ENCODE measurements at places on chromosomes 11 and 22.

DNA sequence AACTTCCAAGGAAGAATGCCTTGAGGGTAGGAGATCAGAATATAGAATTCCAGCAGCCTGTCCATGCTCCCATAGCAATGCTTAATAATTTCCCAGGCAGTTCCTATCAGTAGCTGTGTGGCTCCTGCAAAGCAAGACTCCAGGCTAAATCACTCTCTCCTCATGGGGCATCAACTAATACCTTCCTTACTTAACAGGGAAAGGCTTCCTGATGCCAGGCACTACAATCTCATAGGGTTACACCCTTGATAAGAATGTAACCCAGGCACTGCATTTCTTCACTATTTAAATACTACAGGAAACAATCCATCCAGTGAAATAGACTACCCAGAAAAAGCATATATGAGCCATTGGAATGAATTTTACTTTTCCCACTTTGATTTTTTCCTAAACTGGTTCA is 615.0 kb upstream of the ARHGAP42 start:
- no peak for DNase-seq

DNA sequence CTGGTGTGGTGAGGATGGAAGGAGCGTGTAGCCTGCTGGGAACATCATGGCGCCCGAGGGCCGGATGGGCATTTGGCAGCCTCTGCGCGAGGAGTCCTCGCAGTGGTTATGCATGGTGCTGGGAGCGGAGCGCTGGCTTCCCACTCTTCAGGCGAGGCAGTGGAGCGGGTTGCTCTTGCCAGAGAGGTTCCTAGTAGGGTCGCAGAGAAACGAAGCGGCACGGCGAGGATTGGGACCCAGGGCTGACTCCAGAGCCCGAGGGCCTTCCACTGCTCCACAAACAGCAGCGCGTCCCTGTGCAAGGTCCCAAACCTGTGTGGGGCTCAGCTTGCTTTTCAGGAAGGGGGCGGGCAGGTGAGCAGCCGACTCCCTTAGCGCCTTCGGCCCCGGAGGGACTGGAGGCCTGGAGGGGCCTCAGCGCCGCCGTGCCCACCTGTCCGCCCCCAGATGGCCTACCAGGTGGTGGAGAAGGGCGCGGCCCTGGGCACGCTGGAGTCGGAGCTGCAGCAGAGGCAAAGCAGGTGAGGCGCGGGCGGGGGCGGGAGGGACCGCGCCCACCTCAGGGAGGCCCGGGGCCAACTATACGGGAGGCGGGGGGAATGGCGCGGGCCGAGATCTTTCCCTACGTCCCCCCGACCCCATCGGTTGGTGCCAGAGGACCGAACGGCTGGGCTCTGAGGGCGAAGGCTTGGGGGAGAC is 7.2 kb downstream of the ATG16L2 start:
- DNase-seq, result no peak

DNA sequence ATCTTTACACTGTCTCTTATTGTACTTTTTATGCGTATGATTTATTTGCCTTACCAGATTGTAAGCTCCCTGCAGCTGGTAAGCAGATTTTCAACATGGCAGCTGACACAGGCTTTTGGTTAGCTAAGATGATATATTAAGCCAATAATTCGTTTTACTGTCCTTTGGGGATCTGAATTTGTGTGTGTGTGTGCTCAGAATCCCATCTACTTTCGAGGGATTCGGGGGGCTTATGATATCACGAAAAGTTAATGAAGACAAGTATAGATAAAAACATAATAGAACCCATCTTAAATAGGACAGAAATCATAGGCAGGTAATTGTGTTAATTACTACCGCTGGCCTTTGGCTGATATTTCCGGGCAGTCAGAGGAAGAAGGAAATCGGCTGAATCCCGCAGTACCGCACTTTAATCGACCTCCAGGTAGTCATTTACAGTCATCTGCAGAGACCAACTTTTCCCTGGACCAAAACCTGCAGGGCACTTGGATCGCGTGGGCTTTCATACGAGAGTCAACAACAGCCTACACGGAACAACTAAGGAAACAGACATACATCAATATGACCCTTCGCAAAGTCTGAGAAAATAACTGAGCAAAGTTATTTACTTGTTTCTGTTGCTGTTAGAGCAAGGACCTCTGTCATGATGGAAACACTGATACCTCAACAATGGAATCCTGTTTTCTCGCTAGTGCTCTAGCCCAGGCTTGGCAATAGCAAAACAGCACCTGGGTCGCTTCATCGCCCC is 802 bp downstream of the KBTBD3 start:
- DNase-seq, result no peak

- no peak for DNase-seq
Observed at GRCh38 chr22:21682385-21683175, 16.8 kb downstream of the PPIL2 start.

- no peak for DNase-seq
Observed at GRCh38 chr22:35638410-35638809, 9.8 kb upstream of the APOL6 start.

GRCh38 chr22:36365020-36365411 is 22.8 kb downstream of the MYH9 start:
- DNase-seq, result peak; percentile 81

DNA sequence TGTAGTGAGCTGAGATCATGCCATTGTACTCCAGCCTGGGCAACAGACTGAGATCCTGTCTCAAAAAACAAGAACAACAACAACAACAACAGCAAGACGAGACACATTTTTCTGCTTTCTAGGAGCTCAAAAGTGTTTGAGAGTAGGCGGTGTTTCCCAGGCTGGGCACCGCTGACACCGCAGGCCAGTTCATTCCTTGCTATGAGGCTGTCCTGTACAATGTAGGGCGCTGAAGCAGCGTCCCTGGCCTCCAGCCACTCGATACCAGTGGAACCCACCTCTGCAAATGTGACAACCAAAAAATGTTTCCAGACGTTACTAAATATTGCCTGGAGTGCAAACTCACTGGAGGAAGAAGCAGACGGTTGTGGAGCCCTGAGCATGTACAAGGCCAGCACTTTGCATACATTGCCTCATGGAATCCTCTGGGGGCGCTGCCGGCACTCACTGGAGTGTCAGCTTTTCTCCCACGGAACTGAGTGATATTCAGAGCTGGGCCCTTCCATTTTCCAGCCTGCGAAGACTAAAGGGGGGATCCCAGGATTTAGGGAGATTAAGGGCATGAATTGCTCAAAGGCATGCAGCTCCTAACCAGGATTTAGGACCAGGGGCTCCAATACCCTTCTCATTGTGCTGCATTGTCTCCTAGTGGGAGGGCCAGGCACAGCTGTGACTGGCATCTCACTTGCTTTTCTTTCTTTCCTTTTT is 5.8 kb upstream of the MIEF1 start:
- peak; percentile 53 for DNase-seq

GRCh38 chr11:16759857-16760508 is 21.5 kb downstream of the C11orf58 start:
- no peak for DNase-seq

- DNase-seq, result no peak
Observed at GRCh38 chr11:72690166-72690565, 15.9 kb upstream of the PDE2A start.

DNA sequence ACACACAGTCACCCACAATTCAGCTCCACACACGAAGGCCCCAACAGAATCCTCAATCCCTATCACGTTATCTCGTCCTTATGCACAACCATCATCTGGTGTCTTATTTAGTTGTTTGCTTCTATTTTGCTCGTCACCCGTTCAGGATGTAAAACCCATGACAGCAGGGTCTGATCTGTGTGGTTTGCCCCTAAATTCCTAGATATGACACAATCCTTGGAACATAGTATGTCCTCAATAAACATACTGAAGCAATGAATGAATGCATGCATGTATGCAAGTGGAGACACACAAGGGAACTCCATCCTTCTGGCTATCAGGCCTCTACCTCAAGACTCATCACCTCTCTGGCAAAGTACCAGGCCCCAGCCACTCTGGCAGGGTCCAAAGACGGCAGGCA is 20.2 kb downstream of the STARD10 start:
- DNase-seq, result no peak

GRCh38 chr11:762421-763072 is 14.7 kb downstream of the GATD1 start:
- no peak for DNase-seq

- no peak for DNase-seq
Observed at GRCh38 chr22:47653921-47654320, 891.5 kb downstream of the TBC1D22A start.

GRCh38 chr11:66720223-66720898 is 8.7 kb downstream of the SPTBN2 start:
- peak; percentile 15 for DNase-seq

DNA sequence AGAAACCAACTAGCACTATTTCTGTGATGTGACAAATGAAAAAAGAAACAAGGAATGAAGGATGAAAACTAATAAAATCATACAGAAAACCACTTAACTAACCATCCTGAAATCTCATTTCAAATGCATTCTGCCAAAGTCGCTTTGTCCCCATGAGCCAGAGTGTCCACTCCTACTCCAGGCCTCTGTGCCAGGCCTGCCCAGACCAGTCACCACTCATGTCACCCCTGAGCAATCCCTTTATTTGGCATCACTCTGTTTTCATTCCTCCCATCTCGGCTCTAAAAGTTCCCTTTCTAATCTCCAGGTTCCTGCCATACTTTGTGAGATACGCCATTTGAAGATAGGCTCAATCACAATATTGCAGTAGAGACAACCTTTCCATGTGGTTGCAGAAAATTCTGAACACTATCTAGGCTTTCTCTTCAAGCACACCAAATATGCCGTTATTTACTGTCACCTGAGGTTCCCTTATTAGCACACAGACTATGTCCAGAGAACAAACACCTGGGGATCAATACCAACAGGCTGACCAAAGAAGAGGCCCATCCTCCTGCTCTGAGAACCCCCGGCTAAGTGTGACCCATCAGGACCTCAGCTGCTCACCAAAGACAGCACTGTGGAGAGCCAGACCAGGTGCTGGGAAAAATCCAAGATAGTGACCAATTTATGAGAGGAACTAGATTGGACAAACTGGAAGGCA is 202.4 kb downstream of the LARGE1 start:
- no peak for DNase-seq

DNA sequence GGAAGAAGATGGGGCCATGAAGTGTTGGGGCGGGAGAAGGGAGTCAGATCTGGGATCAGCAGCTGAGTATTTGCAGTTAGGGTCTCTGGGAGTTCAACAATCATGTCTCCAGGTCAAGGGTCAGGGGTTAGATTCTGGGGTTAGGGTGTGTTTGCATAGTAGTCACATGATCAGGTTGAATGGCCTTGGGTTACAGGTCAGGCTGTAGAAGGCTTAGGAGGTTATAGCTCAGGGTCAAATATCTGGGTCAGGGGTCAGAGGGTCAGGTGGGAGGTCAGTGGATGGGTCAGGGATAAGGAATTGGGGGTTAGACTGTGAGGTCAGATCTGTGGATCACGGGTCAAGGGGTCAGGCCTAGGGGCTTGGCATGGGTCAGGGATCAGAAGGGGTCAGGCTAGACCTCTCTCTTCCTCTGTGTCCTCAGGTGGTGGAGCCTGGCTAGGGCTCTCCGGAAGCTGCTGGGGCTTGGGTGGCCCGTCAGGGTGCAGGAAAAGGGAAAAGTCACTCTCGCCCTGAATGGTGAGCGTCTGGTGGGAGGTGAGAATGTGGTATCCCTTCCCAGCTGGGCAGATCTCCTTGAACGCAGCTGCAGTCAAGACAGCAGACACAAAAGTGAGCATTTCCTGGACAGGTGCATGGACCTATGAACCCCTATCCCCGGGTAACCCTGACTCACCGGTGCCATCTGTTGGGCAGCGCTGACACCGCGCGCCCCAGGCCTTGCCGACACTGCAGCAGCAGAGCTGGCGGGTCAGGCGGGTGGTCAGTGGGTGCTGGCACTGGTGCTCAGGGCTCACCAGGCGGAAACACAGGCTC is 6.4 kb downstream of the LTBP3 start:
- DNase-seq, result peak; percentile 61

DNA sequence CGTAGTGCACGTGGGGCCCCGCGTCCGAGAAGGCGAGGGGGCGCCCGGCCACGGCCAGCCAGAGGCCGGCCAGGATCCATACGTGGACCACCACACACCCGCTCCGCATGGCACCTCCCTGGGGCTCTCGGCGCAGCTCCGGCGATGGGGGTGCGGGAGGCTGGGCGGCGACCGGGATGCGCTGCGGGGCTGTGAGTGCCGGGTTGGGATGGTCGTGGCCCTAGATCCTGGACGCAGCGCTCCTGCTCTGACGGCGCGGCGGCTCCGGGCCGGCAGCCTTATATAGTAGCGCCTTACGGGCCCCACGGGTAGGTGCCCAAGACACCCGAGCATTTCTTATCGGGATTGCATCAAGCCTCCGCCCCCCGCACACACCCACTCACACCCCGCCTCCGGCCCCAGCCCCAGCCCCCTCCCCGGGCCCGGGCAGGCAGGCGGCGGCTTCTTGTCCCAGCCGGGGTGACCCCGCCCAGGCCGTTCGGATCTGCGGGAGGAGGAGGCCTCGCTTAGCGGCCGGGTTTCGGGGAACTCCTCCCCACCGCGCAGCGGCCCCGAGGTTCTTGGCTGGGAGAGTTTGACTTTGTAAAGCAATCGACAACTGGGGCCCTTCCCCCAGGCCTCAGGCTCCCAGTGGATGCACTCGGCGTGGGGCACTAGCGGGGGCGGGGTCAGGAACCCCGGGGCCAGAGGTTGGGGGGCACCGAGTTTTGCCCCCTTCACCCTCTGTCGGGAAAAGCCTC is at the start of gene FGF19:
TSS of gene FGF19 (minus strand) at position 255 of the 740 bp plus-strand sequence. CDS start at position 109, 146 bp downstream.
- no peak for DNase-seq

DNA sequence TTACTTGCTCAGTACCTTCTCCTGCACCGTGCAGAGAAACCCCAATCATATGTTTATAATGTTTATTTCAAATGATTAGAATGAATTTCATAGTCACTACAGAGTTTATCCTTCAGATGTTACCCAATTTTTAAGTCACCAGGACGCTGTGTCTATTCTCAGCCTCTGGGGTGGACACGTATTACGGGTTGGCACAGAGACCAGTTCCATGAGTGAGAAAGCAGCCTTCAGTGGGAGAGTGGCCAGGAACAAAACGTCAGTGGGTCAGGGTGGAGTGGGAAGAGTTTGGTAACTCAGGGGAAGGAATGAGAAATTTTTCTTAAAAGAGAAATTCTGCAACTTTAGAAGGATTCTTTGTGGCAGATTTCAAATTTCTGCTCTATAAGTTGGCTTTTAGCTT is 77.1 kb upstream of the MTMR2 start:
- DNase-seq, result no peak

DNA sequence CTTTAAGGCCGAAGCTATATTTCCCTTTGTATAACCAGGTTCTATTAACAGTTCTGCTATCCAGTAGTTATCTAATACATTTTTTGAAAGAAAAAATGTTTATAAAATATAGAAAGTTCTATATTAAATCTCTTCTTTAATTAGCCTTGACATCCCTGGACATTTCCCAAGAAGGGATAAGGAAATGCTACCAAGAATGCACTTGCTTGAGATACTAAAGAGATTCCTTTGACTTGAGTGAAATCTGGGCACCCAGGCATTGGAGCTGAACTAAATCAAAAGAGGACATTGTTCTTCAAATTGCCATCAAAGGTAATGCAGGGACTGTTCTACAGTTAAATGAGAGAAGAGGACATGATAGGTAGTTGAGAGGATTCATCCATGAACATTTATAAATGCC is 535.9 kb upstream of the FAT3 start:
- no peak for DNase-seq

DNA sequence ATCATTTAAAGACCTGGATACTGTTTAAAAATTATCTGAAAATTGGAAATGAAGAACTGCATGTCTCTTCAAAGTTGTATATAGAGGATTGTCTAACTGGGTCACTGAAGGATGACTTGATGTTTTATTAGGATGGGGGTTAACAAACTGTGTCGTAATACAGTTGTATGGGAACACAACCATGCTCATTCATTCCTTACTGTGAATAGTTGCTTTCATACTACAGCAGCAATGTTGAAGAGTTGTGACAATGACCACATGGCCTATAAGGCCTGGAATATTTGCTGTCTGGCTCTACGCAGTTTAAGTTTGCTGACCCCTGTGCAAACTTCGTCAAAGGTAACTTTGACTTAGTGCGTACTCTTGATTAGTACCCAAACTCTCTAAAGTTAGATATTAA is 38.4 kb downstream of the FDX1 start:
- no peak for DNase-seq
